ENCODE measurements at places on chromosomes 3 and 15.
A peak's percentile ranks its signal among the peaks of the same experiment; 100 is the strongest.

GRCh38 chr3:127196466-127197299, 3.8 kb downstream of the PRR23E start:
- no peak for DNase-seq

DNA sequence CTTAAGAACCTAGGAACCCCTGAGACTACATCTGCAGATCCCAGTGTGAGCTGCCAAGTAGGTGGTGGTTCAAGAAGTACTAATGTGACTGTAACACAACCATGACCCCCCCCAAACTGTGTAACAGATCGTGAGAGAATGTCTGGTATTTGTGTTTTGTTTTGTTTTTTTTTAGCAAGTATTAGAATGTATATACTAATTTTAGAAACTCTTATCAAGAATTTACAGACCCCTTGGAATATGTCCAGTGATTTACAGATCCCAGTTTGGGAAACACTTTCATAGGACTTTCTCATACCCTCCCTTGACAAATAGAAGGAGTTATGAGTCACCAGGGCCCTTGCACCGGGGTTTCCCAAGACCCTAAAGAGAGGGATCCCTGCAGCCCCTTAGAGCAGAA, 79.8 kb downstream of the SEMA5B start:
- no peak for DNase-seq

DNA sequence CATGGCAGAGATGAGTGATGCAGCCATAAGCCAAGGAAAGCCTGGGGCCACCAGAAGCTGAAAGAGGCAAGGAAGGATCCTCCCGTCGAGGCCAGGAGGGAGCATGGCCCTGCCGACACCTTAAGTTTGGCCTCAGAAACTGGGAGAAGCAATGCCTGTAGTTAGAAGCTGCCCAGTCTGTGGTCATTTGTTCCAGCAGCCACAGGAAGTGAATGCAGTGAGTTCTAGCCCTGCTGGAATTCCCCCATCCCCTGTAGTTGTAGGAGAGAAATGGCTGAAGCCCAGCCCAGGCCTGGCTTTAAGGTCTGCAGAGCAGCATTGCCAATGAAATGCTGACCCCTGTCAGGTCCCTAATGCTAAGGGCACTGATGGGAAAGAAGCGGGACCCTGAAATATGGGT, 12.2 kb upstream of the CHSY1 start:
- no peak for DNase-seq

GRCh38 chr3:150747886-150748683, 14.9 kb downstream of the SIAH2 start:
- no peak for DNase-seq

DNA sequence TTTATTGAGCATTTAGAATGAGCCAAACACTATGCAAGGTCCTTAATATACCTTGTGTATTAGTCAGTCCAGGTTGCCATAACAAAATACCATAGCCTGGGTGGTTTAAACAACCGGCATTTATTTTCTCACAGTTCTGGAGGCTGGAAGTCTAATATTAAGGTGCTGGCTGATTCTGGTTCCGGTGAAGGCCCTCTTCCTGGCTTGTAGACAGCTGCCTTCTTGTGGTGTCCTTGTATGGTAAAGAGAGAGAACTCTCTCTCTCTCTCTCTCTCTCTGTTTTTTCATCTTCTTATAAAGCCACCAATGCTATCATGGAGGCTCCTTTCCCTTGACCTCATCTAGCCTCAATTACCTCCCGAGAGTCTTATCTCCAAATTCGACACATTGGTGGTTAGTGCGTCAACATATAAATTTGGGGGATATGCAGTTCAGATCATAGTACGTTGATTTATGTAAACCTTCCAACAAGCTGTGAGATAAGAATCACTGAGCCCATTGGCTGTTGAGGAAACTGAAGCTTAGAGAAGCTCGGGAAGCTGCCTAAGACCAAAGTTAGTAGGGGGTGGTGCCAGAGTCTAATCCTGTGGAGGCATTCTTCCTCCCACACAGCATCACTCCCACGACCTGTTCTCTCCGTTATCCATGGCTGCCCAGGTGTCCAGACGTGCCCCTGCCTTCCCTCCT, 298.0 kb upstream of the PROK2 start:
- no peak for DNase-seq

DNA sequence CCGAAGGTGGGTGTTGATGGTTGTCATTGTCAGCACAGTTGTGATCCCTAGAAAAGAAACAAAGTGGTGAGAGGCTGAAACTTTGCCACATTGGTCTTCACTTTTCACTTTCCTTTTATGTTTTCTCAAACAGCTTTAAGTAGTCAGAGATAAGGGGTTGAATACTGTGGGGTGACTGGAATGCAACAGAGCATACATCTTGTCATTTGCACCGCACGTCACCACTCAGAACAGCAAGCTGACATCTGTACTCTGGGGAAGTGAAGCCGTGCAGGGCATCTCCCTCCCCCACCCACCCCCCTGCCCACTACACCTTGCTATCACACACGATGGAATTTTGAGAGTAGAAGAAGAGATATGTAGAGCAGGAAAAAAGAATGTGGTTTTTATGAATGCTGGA, 211.7 kb downstream of the GABRB3 start:
- DNase-seq: no peak

- DNase-seq: peak; percentile 68
Measured at GRCh38 chr15:51736751-51737521, 519 bp downstream of the LYSMD2 start.

DNA sequence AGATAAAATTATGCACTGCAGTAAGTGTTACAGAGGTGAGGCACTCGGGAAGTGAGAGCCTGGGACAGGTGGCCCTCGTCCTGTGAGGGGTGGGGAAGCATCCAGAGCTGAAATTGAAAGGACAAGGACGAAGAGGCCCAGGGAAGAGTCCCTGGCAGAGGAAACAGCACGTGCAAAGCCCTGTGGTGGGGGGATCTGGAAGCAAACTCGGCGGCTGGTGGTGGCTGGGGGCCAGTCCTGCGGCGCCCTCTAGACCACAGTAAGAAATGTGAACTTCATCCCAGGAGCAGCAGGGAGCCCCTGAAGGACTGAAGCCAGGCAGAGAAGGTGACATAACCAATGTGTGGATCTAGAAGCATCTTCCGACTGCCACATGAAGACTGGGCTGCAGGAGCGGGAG, 42.8 kb downstream of the GRIP2 start:
- no peak for DNase-seq

DNA sequence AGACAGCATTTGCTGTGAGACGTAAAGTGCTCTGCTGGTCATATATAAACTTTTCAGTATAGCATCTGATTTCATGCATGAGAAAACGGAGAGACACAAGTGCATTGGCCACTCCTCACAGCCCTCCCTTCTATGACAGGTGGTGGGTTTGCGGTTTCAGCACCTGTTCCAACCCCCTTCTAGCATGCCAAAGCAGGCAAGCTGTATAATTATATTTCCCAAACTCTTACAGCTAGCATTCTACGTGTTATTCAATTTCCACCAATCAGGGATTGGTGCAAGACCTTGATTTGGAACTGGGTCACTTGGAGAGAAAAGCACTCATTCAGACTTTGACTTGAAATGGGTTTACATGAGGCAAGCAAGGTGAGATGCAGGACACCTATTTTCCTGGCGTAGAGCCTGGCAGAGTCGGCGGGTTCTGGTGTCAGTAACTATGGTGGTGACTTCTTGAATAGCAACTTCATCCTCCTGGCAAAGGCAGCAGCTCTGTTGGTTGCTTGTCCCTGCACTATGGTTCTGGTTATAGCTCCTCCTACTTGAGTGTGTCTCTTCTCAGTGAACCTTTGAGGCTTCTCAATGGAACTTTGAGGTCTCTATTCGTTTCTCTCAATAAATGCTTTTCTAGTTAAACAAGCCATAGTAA, 356.5 kb downstream of the TBL1XR1 start:
- DNase-seq: no peak

- DNase-seq: no peak
Measured at GRCh38 chr3:44893097-44893496, 18.7 kb downstream of the TGM4 start.

- DNase-seq: no peak
Measured at GRCh38 chr3:33447958-33448357, 7.8 kb upstream of the UBP1 start.

- no peak for DNase-seq
Measured at GRCh38 chr3:132660811-132661070, 612 bp downstream of the UBA5 start.

DNA sequence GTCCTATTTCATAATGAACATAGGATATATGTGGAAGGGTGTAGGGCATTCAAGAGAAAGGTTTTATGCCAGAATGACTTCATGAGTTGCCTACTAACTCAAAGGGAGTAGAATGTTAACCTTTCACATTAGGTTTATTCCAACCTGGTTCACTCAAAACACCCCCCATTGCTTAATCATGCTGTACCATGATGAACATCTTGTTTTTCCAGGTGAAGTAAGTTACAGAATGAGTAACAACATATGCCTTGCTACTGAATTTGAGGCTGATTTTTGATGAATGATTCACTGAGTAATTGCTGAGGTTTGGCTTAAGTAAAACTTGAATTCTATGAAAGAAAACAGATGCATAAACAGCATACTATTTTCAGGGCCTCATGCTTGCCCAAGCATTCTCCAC, 5.9 kb upstream of the CLDN16 start:
- DNase-seq: no peak

DNA sequence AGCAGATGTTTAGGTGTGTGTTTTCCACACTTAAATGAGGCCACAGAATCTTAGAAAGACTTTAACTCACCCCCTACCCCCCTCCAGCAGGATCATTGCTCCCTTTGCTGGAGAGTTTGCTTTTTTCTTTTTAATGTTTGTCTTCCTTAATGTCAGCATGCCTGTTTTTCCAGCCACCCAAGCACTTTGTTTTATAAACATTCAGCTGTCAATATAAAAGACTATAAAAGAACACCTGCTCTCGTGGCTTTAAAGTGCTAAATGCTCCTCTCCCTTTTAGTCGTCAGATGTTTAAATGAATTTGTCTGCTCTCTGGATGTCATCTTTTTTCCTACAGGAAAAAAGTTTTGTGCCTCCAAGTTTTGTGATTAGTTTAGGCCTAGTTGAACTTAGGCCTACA, 61.7 kb downstream of the SIDT1 start:
- no peak for DNase-seq

DNA sequence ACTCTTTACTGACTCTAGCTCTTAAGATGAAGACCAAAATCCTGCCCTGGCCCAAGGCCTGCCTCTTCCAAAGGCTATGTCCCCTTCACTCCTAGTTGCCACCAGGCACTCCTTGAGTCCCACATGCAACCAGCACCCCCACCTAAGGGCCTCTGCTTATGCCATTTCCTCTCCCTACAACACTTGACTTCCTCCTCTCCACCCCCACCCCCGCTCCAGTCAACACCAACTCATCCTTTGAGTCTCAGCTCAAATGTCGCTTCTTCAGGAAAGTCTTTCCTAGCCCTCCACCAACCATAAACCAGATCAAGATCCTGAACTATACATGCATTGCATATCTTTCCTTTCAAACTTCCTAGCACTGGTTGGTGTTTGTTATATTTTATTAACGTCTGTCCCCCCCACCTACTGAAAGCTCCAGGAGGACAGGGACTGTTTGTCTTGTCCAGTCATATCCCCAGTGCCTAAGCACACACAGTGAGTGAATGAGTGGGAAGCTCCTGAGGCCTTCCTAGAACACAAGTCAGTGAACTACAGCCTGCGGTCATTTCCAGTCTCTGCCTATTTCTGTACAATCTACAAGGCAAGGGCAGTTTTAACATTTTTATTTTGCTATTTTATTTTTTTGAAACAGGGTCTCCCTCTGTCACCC, 7.3 kb downstream of the TBC1D2B start:
- DNase-seq: peak; percentile 54

- no peak for DNase-seq
Measured at GRCh38 chr15:98441599-98441998, 206.7 kb upstream of the IGF1R start.

- no peak for DNase-seq
Measured at GRCh38 chr3:36380221-36381031, at the start of gene STAC. Gene STAC, plus strand, starts transcription at chr3:36380504. Its CDS starts 140 bp downstream, at chr3:36380644.

DNA sequence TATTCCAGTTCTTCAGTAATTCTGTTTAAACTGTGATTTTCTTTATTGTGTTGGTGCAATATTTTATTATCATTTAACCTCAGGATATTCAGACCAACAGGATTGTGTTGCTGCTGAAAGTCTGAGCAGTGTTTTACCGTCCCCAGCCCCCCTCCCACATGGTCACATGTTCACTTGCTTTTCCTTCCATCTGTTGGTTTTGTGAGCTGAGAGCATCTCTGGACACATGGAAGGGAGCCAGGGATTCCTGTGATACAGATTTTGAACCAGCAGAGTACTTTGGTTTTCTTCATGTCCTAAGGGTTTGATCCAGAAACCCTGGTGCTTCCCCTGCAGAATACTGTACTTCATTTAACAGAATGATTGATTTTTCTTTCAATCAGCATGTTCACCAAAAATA, 11.9 kb downstream of the ARRDC4 start:
- DNase-seq: no peak

DNA sequence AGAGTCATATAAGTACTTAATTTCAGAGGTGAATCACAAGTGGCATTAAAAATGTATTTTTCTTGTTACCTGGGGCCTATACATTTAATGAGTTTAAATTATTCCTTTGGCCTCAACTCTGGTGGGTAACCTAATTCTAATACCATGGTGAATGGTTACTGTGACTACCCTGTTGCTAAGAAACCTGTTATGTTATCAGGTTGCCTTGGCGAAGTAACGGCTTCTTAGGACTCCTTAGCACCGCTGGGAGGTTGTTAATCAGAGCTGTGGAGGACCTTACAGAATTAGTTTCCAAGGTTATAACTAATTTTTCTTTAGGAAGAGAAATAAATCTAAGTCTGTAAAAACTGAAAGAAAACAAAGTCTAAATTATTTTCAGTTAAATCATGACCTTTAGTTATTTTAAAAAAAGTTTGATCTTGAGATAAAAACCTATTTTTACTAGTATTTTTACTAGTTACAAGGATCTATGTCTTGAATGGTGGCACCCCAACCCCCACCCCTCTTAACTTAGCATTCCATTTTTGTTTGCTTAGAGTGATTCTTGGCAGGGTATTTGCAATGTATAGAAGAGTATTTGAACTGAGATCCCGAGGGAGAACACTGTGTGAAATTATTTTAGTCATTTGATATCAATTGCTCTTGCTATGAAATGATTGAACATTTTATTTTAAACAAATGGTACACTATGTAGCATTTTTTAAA, 155.5 kb downstream of the FNDC3B start:
- DNase-seq: no peak

- no peak for DNase-seq
Measured at GRCh38 chr3:87219611-87220010, 7.5 kb upstream of the CHMP2B start.

DNA sequence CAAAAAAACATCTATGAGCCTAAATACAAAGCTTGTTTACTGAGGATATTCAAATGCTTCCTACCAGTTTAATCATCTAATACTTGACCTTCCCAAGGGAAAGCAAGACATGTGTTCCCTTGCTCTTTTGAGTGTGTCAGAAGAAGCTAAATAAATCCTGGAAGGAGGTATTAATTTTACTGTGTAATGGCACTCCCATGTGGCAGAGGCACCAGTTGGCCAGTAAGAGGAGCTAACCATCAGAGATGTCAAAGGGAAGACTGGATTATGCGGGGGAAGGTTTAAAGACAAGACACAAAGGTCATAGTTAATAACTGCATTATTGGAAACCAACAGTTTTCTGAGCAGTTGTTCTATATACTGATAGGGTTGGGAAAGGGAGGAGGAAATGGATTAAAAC, 125.1 kb downstream of the SUCLG2 start:
- DNase-seq: no peak

GRCh38 chr3:26703519-26703918, 80.9 kb downstream of the LRRC3B start:
- no peak for DNase-seq

- DNase-seq: no peak
Measured at GRCh38 chr3:148697306-148698189, at the start of gene AGTR1. Gene AGTR1, plus strand, starts transcription at chr3:148697903. Its CDS starts 43,133 bp downstream, at chr3:148741036.

Measured in stimulated activated CD4-positive, alpha-beta T cell treated with anti-CD3 and anti-CD28 coated beads, Interleukin-4, amount 100 ng/mL, for 4 hours (primary cell).